NCI-H1092 treated with DMSO at 0.1 percent for 48 hours (cell line): ENCODE measurements at places on chromosomes 2 and 18.

DNA sequence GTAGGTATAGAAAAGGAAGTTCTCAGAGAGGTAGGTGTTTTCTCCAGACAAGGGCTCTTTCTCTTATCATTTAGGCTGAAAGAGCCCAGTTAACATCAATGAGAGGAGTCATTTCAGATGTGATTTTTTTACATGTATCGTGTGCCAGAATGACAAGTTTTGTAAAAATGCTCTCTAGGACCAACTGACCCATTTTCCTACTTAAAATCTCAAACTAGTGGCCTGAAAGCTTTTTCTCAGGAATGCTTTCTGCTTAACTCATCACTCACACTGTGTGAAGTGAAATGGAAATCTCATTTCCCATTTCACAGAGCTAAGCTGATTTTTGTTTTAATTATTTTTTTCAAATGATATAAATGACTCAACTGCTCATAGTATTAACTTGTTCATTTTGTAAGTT is 128.7 kb upstream of the CYP26B1 start:
- DNase-seq: no peak

- no peak for DNase-seq
These were observed 118.6 kb downstream of the PARD3B start for GRCh38 chr2:204663816-204664425.

DNA sequence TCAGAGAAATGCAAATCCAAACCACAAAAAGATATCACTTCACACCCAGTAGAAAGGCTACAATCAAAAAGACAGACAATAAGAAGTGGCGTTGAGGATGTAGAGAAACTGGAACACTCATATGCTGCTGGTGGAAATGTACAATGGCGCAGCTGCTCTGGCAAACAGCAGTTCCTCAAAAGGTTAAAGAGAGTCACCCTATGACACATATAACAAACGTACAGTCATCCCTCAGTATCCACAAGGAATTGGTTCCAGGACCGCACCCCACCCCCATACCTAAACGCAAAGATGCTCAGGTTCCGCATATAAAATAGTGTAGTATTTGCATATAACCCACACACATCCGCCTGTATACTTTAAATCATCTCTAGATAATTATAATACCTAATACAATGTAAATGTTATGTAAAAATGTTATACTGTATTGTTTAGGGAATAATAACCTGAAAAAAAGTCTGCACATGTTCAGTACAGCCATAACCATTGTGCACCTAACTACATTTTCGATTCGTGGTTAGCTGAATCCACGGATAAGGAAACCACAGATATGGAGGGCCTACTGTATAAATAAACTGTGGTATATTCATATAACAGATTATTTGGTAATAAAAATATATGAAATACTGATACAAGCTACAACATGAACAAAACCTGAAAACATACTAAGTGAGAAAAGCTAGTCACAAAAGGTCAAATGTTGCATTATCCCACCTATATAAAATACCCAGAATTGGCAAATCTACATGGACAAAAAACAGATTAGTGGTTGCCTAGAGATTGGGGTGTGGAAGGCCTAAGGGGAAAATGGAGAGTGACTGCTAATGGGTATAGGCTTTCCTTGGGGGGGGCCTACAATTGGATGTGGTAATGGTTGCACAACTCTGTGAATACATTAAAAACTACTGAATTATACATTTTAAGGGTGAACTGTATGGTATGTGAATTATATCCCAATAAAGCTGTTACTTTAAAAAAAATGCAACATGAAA is 37.5 kb downstream of the UXS1 start:
- no peak for DNase-seq

- no peak for DNase-seq
These were observed 804.4 kb upstream of the CELF4 start for GRCh38 chr18:38369772-38370690.
